ENCODE measurements at places on chromosomes 2 and 18.

- DNase-seq, result no peak
Observed at GRCh38 chr2:211132046-211132445, 575.6 kb downstream of the CPS1 start.

DNA sequence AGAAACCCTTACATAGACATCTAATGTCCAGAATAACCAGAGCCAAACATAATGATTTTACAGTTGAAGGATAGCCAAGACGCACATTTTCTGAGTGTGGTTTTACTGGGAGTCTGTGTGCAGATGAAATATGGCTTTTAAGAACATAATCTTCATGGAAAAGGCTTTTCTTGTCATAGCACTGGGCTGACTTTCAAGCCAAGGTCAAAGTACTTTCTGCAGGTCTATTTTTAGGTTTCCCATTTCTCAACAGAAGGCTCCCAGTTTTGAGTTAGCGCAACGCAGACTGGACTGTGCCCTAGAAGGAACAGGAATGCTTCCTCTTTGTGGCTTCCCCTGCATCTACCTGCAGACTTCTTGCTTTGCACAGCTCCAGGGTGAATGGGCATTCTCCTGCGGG is 92.3 kb upstream of the UPP2 start:
- DNase-seq, result no peak

DNA sequence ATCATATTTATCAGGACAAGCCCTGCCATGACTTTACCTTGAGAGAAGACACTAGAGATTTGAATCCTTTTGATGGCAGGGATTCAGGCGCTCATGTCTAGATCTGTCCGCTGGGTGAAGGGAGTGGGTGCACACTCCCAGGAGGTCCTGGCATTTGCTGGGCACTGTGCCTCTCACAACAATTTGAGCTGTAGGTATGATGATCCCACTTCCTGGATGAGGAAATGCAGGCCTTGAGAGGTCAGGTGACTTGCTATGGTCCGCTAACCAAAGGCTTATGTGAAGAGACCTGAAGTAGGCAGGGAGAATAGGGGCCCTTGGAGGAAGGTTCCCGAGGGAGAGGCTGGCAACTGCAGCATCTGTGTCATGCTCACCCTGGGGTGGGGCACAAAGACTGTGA is 206.1 kb downstream of the HAUS1 start:
- no peak for DNase-seq

- DNase-seq, result no peak
Observed at GRCh38 chr18:27763936-27764335, 413.0 kb downstream of the CDH2 start.

DNA sequence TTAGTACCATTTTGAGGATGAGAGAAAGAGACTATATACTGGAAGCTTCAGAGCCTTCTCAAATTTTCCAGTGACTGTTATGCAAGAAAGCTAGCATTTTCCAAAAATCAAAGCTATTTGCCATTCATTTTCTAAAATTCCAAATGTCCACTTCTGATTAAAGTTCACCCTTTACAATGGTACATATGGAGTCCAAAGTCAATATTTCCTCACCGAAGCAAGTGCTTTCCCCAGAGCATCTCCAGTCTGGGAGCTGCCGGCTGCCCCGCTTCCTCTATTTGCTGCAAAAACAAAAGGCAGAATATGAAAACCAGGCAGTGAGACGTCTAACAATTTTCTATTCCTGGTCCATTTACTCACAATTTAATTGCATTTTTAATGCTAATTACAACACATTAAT is 302.0 kb upstream of the CCDC68 start:
- no peak for DNase-seq

DNA sequence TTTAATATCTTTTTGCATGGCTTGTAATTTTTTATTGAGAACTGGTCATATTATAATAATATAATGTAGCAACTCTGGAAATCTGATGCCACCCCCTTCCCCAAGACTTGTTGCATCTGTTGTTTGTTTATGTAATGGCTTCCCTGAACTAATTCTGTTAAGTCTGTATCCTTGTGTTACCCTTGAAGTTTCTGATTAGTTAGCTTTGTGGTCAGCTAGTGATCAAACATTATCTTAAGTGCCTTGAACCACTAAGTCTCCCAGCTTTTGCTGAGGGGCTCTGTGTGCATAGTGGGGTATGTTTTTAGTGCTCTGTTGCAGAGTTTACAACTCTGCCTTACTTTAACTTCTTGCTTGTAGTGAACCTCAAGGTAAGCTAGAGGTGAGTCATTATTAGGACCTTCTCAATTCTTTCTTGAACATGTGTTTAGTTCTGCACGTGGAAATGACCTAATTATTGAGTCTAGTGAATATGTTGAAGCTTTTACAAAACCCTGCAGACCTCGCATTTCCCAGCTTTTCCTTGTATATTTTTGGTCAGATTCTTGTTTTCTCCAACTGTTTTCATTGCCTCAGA is 24.8 kb downstream of the SMCHD1 start:
- no peak for DNase-seq

DNA sequence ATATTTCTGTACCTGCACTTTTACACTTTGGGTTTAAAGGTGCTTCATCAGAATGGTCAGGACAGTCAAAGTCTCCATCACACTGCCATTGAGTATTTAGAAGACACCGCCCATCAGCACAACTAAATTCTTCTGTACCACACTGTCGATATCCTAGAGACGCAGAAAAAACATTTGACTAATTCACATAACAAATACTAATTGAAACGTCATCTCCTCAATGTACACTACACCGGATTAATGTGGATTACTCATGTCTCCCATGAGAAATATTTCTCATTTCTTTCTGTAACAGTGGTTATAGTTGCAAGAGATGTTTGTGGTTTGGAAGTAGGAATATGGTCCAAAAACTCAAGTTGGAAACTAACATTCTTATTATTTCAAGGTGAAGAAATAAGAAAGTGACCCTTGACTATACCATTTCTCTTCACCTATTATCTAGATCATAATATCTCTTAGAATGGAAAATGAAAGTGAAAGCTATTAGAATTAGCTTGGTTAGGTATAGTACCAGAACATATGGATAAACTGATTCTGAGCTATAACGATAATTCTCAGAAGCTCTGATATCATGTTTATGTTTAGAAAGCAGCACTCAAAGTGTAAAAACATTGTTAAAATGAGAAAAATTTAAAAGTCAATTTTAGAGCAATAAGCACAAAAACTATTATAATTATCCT is 1627.7 kb downstream of the LRP1B start:
- DNase-seq, result no peak

All from suppressor macrophage treated with lipopolysaccharide for 4 hours (primary cell).